Cortex of kidney (tissue), 1 donor: ENCODE measurements at places on chromosomes 7 and 10.

- DNase-seq = no peak
Measured at GRCh38 chr10:67665491-67665890, 30.5 kb downstream of the CTNNA3 start.

DNA sequence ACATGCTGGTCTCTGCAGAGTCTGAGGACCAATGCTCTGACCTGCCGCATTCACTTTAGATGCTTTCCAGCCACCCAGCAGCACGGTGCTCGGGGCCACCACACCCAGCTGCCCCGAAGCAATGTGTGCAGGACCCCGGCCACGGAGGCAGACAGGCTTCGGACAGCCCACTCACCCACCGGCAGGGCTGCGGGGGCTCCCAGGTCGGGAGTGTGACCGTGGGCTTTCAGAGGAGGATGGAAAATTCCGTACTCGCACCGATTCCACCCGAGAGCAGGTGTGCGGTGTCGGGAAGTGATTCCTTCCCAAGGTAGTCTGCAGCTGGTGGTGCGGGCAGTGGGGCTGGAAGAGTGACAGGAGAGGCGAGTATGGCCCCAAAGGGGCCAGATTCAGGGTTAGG, 190.9 kb downstream of the DNAJB6 start:
- no peak for DNase-seq

DNA sequence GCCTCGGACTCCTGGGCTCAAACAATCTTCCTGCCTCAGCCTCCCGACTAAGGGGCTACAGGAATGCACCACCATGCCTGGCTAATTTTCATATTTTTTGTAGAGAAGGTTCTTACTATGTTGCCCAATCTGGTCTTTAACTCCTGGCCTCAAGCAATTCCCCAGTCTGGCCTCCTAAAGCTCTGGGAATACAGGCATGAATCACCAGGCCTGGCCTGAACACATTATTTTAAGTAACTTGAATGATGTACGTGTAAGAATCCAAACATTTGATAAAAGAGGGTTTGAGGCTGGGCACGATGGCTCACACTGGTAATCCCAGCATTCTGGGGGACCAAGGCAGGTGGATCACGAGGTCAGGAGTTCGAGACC, 13.0 kb upstream of the BAMBI start:
- DNase-seq = no peak

- DNase-seq = no peak
Measured at GRCh38 chr7:572416-573268, 53.0 kb upstream of the PDGFA start.
